Endothelial cell (in vitro differentiated cells): ENCODE measurements at places on chromosomes 6 and 20.

DNA sequence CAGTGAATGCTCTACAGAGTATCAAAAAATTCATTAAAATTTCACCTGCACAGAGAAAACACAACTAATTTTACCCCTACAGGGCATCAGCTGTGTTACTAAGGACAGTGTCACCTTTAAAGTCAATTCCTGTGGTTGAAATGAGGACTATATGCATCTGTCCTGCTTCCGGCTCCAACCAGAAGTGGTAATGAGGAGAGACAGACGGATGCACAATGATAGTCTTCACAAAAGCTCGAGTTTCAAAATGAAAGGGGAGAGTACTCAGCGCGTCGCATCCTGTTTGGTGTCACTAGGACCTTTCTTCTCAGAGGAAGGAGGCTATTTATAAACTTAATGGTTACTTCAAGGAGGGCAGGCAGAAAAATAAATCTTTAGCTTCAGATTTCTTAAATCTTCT lies 86.5 kb downstream of the LYRM4 start:
- no peak for DNase-seq
- no peaks in the 10 kb centered on the region for H3K27me3 ChIP-seq
- H3K4me3 ChIP-seq, result no peak overlapping the region
- H3K4me1 ChIP-seq, result peaks cover 35% of the 10 kb centered on the region

DNA sequence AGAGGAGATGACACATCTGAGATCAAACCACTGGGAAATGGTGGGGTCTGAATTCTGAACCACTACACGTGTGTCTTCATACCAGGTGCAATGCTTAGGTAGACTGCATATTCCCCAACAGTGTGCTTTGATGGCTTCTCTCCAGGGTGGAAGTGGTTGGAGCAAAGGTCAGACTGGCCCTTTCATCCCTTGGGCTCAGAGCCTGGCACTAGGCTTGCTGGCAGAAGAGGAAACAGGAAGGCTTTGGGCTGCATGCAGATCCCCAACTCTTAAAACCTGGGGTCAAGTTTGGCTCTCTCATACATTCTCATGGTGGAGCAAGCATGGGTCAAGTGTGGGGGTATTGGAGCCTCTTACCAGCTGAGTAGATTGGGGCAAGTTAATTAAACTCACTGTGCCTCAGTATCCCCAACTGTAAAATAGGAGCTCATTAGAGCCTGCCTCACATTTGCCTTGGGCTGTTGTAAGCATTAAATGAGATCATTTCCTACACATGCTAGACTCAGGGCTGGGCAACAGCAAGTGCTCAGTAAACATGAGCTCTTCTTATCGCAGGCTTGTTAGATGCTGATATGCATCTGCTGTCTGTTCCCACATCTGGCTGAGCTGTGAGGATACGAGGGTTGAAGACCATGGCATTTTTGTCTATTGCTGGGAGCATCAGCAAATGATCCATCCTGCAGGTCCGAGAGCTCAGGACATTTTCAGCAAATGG lies 51.6 kb upstream of the FAM83D start:
- peaks cover 10% of the 10 kb centered on the region for H3K36me3 ChIP-seq
- no peak overlapping the region for H3K4me3 ChIP-seq
- peaks cover 74% of the 10 kb centered on the region for H3K4me1 ChIP-seq
- peak overlapping the region; percentile 96 for H3K27ac ChIP-seq
- DNase-seq, result no peak

DNA sequence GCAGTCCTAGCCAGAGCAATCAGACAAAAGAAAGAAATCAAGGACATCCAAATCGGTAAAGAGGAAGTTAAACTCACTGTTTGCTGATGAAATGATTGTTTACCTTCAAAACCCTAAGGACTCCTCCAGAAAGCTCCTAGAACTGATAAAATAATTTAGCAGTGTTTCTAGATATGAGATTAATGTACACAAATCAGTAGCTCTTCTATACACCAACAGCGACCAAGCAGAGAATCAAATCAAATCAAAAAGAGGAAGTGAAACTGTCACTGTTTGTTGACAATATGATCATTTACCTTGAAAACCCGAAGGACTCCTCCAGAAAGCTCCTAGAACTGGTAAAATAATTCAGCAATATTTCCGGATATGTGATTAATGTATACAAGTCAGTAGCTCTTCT lies 21.7 kb downstream of the SERPINB9 start:
- H3K36me3 ChIP-seq, result no peaks in the 10 kb centered on the region
- H3K4me3 ChIP-seq, result no peak overlapping the region
- H3K27me3 ChIP-seq, result peaks cover 5% of the 10 kb centered on the region
- H3K27ac ChIP-seq, result no peak overlapping the region
- H3K4me1 ChIP-seq, result peaks cover 38% of the 10 kb centered on the region

GRCh38 chr6:88870717-88871330 lies 92.6 kb downstream of the RNGTT start:
- DNase-seq, result peak; percentile 30
- no peak overlapping the region for H3K27ac ChIP-seq
- H3K27me3 ChIP-seq, result no peaks in the 10 kb centered on the region
- no peak overlapping the region for H3K4me3 ChIP-seq
- no peaks in the 10 kb centered on the region for H3K36me3 ChIP-seq
- peaks cover 3% of the 10 kb centered on the region for H3K4me1 ChIP-seq
